ENCODE measurements at places on chromosomes 11 and 22.

DNA sequence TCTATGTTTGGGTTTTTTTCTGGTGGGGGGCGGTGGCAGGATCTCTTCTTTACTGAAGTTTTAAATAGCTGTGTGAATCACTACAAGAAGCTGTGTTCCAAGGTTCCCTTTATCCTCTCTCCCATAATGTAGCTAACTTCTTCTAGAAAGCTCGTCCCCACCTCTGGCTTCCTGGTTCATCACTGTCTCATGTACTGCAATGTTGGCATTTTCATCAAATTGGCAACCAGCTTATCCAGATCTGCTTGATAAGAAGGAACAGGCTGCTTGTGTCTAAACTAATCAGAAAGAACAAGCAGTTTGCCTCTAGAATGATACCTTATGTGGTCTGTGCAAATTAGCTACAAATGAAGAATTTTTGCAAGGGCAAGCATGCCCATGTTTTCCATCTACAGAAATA is 130.8 kb downstream of the WT1 start:
- no peak for DNase-seq

- DNase-seq = no peak
Measured at GRCh38 chr22:38304526-38304925, 12.7 kb downstream of the CSNK1E start.

DNA sequence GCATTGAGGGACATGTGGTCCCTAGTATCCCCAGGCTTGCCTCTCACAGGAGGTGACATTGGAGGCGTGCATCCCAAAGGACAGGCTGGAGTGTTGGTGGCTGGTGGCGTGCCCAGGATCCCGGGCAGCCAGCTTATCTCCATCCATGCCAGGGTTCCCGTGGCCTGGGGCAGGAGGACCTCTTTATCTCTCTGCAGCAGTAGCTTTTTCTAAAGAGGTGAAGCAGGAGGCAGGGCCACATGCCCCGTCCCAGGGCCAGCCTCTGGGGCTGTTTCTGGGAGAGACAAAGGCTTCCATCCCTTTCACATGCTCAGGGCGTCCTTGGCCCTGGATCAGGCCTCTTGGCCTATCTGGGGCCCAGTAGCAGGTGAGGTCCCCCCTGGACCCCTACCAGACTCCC is 19.7 kb downstream of the PARVG start:
- no peak for DNase-seq

- no peak for DNase-seq
Measured at GRCh38 chr11:15988693-15989231, 367.6 kb downstream of the SOX6 start.

- DNase-seq = no peak
Measured at GRCh38 chr11:116445108-116446047, 327.4 kb downstream of the BUD13 start.

GRCh38 chr11:955154-956063 is 29.7 kb downstream of the AP2A2 start:
- DNase-seq = no peak

DNA sequence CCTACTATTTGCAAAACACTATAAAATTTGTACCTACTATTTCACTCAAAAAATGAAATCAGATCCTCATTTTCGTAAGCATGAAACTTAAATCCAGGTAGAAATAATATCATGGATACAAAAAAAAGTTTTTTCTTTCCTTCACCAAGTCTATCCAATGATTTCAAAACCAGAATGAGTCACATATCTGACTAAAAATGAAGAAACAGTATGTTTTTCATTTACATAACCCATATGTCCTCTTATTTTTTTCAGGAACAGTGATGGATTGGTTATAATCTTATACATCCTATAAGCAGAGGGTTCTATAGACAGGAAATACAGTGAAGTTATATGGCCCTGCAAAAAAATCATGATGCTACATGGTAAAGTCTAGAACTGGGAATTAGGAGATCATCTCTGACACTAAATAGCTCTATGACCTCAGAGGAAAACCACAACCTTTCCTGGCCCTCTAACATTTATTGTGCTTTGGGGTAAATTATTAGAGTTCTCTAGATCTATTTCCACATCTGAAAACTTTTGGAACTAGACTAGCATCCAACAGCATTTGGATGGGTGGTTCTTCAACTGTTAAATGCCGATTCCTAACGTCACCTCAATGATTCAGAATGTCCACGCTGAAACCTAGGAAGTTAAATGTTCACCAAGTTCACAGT is 10.9 kb downstream of the MTMR2 start:
- no peak for DNase-seq

DNA sequence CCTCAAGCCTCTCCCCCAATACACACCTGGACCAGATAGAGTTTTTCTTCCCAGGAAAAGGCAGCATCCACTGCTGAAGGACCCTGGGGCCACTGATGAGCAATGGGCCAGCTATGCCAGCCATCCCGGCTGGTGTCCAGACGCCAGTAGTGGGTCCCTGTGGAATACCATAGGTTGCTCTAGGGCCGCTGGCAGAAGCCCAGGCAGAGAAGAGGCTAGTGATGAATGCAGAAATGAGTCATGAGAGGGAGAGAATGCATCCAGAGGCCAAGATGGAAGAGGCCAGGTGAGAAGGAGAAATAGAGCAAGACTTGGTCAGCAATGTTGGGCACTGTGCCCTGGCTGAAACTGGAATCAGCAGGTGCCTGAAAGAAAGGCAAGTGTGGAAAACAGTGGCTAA is 8.9 kb downstream of the HPX start:
- no peak for DNase-seq

DNA sequence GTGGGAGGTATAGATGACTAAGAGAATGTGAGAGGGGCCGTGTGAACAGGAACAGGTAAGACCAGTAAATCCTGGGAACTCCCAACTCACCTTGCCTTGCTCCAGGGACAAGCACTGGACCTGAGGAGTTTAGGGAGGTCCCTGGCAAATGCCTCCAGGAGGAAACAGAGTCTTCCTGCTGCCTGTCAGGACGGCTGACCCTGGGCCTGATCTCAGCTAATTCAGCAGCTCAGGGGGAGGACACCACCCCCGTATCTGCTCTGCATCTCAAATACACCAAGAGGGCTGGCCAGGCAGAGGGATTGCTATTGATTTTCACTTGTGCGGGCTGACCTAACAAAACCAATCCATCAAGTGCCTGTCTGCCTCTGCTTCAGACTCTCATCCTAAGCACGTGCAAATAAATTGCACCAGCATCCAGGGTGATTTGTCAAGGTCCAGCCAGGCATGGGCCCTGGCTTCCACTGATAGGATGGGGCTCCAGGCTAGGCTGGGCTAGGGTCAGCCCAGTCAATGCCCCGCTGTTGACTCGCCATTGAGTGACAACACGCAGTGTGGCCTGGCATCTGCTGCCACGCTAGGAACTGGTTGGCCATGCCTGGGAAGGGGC is 20.3 kb downstream of the UQCR10 start:
- DNase-seq = no peak

- no peak for DNase-seq
Measured at GRCh38 chr22:21663738-21664137, 2.1 kb upstream of the PPIL2 start.

- DNase-seq = no peak
Measured at GRCh38 chr11:73271936-73272679, at the start of gene P2RY6. P2RY6 (plus strand) TSS chr11:73272338; CDS start chr11:73296519, 24,181 bp downstream.

DNA sequence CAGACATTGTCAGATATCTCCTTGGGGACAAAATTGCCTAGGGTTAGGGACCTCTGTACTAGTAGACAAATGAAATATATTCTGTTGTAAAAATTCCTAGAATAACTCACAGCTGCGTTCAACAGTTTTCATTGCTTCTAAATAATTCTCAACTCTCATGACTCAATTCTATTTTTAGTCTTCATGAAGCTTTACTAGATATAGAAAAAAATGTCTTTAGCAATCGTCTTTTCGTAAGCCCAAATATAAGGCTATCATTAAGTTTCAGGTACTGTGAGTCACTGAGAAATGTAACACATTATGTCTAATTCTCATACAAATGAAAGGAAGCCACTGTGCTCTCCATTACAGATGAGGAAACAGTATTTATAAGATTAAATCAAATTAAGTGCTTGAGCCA is 6.4 kb downstream of the MMP12 start:
- no peak for DNase-seq

DNA sequence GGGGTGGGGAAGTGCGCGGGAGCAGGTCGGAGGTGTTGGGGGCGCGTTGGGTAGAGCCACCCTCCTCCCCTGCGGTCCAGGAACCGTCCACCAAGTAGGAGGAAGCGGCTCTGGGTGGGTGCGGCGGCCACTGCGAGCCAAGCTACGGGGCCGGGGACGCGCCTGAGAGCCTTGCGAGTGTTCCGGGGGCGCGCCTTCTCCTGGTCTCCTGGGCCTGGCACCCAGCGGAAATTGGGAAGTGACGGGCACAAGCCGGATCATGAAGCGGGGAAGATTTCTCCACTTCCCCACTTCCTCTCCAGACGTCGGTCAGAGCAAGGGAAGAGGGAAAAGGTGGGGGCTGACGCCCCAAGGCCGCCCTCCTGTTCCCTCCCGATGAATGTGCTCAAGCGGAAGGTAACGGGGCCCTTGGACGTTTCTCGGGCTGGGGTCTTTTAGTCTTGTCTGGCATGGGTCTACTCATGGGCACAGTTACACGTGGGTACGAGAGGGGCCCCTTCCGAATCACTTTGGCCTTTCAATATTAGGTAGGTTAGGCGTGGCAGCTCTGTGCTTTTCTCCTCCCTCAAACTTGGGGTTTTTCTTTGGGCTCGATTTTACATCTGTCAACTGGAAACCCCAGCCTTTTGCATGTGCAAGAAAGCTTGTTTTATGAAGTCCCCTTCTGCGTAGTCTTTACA is 865 bp downstream of the RBM14 start:
- no peak for DNase-seq

GRCh38 chr11:72598466-72598865 is 75.8 kb downstream of the PDE2A start:
- DNase-seq = no peak

DNA sequence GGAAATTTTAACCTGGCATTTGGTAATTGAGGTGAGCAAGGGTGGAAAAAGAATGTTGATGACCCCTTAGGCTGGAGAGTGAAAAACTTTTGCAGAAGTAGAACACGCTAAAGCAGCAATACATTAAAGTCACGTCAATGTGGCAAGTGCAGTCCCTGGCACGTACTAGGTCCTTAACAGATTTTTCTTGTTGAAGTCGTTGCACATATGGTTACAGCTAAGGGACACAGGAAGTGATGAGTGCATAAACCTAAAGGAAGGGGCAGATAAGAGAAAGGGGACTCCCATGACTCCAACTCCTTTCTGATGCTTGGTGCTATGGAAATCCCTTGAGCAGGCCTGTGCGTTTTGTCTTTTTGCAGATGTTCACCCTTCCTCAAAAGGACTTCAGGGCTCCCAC is 1.2 kb downstream of the ACCS start:
- no peak for DNase-seq

DNA sequence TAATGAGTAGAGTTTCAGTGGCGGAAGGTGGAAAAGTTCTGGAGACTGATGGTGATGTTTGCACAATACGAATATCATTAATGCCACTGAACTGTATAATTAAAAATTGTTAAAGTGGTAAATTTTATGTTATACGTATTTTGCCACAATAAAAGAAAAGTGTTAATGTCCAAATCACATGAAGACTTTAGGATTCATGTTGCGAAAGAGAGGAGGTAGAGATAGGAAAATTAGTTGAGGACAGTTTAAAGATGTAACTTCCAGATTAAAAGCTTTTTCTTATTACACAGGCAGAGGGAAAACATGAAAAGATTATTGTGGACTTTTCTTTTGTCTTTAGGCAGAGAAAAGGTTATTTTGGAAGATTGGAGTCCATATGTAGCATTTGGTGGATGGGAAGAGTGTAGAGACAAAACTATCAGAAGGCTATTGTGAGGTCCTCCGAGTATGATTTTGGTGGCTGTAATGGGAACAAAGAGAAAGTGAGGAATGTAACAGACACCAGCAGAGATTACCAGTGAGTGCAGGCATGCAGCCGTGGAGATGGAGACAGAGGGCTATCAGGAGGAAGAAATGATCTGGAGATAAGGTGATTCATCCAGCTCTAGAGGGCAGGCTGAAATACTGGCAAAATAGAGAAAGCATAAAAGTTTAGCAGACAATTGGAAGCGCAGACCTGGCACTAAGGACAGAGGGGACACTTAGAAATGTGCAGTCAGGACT is 12.5 kb downstream of the VPS26B start:
- DNase-seq = no peak

GRCh38 chr11:3201112-3201581 is 17.5 kb downstream of the MRGPRG start:
- DNase-seq = no peak

GRCh38 chr11:61918251-61918937 is 1.0 kb upstream of the RAB3IL1 start:
- no peak for DNase-seq

DNA sequence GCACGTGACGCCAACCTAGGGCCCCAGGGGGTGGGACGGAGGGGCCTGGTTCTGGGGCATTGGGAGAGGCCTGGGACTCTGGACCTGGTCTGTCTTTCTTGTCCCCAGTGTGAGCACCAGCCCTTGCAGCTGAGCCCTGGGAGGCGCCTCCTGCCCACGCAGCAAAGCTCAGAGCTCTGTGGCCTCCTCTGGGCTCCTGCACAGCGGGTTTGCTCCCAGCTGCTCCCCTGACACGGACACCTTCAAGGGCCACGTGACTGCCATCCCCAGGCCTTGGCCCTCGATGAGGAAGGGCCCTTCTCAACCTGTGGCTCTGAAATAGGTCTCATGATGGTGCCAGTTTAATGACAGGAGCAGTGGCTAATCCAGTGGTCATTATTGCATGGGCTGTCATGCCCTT is 31.5 kb upstream of the CCDC188 start:
- no peak for DNase-seq

DNA sequence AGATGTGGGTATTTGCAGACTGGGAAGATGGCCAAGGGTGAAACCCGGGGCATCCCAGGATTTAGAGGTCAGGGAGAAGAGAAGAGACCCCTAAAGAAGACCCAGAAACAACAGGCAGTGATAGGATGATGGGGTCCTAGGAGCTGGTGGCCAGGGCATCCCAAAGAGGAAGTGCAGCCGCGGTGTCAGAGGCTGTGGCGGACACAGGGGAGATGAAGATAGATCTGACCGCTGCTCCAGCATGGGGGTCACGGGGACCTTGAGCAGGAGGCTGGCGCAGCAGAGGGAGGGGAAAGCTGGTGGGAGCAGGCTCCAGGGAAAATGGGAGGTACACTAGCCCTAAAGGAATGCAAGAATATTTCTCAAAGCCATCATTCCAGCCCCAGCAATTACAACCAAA is 47.3 kb downstream of the CTTN start:
- DNase-seq = no peak

GRCh38 chr11:119691020-119691666 is 37.9 kb downstream of the NECTIN1 start:
- no peak for DNase-seq

DNA sequence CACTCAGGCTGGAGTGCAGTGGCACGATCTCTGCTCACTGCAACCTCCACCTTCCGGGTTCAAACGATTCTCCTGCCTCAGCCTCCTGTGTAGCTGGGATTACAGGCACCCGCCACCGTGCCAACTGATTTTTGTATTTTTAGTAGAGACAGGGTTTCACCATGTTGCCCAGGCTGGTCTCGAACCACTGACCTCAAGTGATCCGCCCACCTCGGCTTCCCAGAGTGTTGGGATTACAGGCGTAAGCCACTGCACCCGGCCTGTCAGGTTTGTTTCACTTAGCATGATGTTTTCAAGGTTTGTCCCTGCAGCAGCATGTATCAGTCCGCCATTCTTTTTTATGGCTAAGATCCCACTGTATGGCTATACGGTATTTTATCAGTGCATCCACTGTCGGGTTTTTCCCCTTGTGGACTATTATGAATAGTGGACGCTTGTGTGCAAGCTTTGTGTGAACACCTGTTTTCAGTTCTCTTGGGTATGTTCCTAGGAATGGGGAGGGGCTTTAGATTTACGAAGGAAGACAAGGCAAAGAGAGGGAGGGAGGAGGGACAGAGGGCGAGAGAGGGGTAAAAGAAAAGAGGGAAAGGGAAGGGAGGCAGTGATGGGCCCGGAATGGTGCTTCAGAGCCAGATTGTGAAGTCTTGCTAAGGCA is 13.9 kb upstream of the CDC42EP2 start:
- DNase-seq = no peak

Measured in stimulated activated CD8-positive, alpha-beta memory T cell treated with anti-CD3 and anti-CD28 coated beads, Interleukin-7, amount 100 ng/mL, for 1 hour (primary cell).